ENCODE measurements at places on chromosomes 4 and X.
A peak's percentile ranks its signal among the peaks of the same experiment; 100 is the strongest.

DNA sequence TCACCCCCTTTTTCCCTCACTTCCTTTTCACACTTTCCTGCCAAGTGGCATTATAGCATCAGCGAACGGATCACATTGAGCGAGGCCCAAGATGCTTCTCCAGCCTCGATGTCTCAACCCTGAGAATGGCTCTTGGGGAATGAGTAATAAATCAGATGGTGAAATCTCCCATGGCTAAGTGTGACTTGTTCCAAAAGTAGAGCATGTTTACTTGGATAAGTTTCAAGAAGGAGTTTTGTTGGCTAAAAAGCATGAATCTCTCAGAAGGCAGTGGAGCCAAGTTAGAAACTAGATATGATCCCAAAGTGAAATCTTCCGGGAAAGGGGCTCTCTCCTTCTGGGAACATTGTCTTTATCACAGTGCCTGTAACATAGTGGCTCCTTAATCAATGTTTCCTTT lies 316.3 kb downstream of the CAMK2D start:
- DNase-seq, result peak; percentile 89

- no peak for DNase-seq
Observed at GRCh38 chrX:46436744-46437143, 108.5 kb downstream of the ZNF674 start.

DNA sequence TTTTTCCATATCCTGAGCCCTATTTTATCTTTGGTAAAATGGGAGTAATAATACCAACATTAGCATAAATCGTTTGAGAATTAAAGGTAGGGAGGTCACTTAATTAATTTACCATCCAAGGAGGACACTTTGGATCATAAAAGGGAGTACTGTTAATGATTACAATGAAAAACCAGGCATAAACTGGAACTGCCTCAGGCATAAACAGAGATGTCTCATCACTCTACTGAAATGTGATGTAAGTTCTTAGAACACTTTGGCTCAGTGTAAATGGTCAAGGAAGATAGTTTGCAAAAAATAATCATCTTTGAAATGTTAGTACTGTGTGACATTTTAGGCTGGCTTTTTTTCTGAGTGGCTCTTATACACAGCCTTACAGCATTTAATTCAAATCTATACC lies 268.7 kb downstream of the SLC39A8 start:
- no peak for DNase-seq

DNA sequence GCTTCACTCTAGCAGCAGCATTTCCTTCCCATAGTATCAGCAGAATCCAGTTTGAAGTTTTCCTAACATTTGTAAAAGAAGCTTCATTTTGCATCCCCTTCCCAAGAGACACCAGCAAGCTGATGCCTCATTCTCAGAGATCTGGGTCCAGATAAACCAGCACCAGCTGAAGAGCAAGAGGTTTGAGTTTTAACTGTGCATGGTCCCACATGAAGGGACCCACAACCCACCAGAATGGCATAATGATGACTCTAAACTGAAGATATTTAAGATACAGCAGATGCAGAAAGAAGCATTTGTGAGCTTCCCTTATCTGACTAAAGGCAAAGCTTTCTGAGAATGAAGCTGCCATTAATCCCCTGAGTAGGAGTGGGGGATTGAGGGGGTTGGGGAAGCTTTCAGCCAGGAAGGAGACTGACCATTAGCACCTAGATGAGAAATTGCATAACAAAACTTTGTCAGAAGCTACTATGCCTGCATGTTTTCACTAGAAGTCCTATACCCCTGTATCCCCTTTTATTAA lies 18.6 kb downstream of the NUDT6 start:
- no peak for DNase-seq

DNA sequence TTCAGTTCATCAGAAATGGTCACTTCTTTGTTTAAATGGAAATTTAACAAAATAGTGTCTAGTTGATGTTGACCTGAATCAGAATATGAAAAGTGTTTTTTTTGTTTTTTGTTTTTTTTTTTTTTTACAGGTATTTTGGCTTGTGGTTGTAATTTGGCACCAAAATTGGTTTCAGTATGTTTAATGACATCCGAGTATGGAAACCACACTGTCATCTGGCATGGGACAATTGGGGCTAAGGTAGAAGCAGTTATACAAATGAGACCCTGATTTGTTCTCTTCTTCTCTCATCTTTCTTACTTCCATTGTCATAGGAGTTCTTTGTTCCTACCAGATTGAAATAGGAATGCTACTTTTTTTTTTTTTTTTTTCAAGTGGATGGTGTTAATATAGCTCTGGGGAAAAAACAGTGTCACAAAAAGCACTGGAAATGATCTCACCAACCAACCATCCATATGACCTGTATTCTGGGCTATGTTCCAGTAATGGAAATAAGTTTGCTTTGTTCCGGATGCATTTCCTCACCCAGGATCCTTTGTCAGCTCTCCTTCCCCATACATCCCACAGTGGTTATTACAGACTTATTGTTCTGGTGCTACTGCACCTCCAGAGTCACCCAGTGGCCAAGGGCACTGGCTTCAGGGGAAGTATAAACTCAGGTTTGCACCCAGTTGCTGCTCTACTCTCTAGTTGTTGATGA lies 95.8 kb downstream of the ATXN3L start:
- no peak for DNase-seq

DNA sequence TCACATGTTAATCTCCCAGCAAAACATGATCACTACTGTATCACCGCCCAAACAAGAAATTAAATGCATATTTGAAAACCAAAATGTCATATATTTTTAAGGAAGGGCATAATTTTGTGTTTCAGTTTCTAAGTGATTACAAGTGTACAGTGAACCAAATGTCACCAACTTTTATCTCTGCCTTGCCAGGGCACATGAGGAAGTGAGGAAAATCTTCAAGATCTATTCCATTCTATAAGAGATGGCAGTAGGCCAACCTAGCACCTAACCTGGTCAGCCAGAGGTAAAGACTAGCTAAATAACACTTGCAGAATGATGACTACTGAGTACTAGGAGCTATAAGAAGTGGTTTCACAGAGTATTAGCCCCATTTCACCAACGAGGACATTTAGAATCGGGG lies 107.2 kb downstream of the ATP11C start:
- DNase-seq, result no peak

GRCh38 chr4:28211676-28212470 lies 1351.2 kb downstream of the STIM2 start:
- no peak for DNase-seq

- no peak for DNase-seq
Observed at GRCh38 chrX:110153896-110154295, 151.0 kb downstream of the TMEM164 start.

GRCh38 chrX:5306654-5307121 lies 922.0 kb downstream of the NLGN4X start:
- DNase-seq, result no peak

GRCh38 chr4:39970671-39971640 lies 6.8 kb downstream of the PDS5A start:
- no peak for DNase-seq

DNA sequence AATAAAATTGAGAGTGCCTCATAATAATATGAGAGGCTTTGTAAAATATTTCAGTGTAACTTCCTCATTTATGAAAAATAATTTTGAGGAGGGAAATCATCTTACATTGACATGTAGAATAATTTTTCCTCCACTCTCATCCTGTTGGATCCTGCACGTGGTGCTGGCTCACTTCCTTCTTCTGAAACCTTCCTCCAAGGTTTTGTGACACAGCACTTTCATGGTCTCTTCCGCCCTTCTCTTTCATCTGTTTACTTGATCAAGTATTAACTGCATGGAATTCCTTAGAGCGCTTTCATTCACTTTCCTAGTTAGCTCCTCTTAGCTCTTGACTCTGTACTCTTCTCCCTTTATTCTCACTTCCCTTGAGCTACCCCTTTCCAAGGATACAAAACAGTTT lies 246.5 kb downstream of the RAPGEF2 start:
- no peak for DNase-seq

- no peak for DNase-seq
Observed at GRCh38 chr4:104064646-104065577, 345.1 kb upstream of the TACR3 start.

GRCh38 chr4:147924604-147925412 lies 192.9 kb downstream of the ARHGAP10 start:
- no peak for DNase-seq

All from ascending aorta (tissue), 2 donors.